ENCODE measurements at places on chromosomes 1 and 21.

DNA sequence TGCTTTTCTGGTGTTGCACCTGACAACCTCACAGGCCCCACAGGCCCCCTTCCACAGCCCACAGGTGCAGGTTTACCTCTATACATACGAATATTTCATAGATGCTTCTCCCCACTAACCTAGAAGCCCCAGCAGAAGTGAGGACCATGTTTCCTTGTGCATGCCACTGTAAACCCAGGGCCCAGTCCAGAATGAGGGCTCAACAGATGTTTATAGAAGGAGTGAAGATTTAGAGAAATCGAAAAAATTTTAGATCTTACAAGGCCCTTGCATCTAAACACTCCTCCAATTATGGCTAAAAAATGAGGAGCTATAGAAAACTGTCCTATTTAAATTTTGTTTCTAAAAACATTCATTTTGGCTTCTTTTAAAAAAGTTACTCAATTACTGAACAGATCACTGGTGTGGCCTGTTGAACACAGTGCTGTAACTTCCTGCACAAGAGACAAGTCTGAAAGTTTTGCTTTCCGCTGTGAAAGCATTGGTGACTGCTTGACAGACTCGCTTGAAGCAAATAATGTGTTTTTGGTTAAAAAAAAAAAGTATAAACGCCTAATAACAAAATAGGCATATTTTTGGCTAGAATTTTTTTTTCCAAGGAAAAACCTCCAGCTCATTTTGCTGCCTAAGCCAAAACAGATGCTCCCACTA, 1.2 kb downstream of the ABCB10 start:
- peak; percentile 25 for DNase-seq

- no peak for DNase-seq
Measured at GRCh38 chr1:197224160-197224559, 43.9 kb upstream of the CRB1 start.

- DNase-seq: no peak
Measured at GRCh38 chr1:55938376-55938850, 641.0 kb downstream of the PLPP3 start.

GRCh38 chr1:244346972-244347618, 104.6 kb downstream of the ADSS2 start:
- no peak for DNase-seq

DNA sequence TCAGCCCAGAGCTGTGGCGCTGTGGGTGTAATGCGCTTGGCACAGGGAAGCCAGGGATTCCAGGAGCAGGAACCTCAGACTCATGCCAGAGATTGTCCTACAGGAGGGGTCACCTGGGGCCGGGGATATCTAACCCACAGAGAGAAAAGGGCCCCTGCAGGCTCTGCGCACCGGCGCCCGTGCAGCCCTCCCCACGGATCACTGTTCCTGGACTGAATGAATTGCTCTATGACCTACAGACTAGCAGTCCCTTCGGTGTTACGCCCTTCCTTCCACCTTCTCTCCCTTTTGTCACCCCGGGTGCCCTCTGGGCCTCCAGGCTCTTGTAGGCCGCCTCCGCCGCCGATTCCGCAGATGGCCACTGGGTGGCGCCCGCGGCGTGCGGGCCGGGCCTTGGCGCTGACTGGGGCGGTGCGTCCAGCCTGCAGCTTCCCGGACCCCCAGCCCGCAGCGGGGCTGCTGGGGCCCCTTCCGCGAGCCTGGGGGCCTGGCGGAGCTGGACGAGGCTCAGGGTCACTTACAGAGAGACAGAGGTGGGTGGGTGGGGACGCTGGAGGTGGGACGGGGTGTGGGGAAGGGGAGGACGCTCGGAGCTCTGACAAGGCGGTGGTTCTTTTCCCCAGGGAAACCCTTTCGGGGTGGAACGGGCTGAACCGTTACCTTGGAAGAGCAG, 101.3 kb downstream of the IER5 start:
- peak; percentile 74 for DNase-seq

GRCh38 chr1:229035054-229035747, 235.7 kb upstream of the RAB4A start:
- DNase-seq: no peak

GRCh38 chr1:92411511-92411910, 75.2 kb downstream of the GFI1 start:
- DNase-seq: no peak

- DNase-seq: no peak
Measured at GRCh38 chr1:55346586-55346985, 131.4 kb upstream of the USP24 start.

- DNase-seq: no peak
Measured at GRCh38 chr1:246771366-246771765, 47.2 kb downstream of the SCCPDH start.

DNA sequence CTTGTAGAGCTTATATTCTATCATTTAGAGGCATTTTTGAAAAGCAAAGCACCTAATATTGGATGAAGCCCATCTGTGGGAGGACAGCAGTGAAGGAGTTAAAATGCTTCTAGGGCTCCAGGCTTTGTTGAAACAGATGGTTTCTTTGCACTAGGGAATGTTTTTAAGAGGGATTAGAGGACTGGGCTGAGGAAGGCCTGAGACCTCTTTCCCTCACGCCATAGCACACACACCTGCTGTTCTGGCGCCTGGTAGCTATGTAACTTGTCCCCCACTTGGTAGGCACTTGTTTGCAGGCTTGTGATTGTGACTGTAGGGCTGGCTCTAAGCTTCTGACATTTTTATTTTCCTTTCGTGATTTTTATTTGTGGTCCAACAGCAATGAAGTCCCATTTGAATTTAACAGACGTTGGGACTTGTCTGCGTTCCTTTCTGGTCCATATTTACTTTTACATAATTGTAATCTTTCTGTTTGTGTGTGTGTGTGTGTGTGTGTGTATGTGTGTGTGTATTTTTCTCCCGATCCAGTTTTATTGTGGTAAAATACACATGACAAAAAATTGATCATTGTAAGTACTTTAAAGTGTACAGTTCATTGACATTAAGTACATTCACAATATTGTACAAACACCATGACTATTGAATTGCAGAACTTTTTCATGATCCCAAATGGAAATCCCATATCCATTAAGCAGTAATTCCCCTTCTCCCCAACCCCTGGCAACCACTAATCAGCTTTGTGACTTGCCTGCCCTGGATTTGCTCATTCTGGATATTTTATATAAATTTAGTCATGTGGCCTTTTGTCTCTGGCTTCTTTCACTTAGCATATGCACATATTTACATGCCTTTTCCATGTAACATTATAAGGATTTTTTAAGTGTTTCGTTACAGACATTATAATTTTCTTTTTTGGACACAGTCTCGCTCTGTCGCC, 33.5 kb upstream of the MACF1 start:
- DNase-seq: no peak

DNA sequence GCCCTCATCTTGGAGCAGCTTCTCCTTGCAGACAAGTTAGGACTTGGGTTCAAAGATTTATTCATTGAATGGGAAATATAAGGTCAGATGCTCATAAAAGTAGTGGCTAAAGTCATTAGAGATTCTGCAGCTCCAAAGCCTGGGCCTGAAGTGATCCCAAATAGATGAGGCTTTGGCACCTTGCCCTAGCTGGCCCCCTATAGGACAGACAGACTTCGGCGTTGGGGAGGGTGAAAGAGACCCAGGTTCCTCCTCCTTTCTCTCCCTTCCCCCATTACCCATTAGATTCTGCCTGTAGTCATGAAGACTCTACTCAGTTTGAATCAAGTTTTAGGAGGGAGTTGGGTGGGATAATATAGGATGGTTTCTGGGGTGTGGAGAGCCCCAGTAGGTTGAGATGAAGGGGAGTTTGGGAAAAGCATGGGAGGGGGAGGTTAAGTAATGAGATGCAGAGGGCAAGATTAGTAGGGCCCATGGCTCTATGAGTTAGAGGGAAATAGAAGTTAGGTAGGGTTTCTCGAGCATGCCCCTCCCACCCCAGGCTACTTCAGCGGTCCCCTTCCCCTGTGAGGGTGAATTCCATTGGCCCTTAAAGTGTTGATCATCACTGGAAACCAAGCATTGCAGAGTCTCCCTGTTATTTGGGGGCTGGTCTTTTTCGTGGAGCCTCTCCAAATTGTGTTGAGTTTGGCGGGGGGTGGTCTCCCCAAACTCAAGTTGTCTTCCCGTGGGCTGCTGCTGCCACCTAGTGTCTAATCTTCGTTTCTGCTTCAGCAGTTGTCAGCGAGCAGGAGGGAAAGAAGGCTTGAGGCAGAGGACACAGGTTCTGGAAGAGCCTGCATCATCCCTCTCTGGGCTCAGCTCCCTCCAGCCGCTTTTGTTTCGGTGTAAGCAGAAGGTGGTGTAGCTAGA, 2.1 kb upstream of the AHDC1 start:
- peak; percentile 72 for DNase-seq

- no peak for DNase-seq
Measured at GRCh38 chr1:55524006-55524405, 308.8 kb upstream of the USP24 start.

- DNase-seq: no peak
Measured at GRCh38 chr1:65505547-65506300, 85.3 kb downstream of the LEPR start.

- DNase-seq: no peak
Measured at GRCh38 chr1:168291222-168291837, 10.7 kb downstream of the TBX19 start.

DNA sequence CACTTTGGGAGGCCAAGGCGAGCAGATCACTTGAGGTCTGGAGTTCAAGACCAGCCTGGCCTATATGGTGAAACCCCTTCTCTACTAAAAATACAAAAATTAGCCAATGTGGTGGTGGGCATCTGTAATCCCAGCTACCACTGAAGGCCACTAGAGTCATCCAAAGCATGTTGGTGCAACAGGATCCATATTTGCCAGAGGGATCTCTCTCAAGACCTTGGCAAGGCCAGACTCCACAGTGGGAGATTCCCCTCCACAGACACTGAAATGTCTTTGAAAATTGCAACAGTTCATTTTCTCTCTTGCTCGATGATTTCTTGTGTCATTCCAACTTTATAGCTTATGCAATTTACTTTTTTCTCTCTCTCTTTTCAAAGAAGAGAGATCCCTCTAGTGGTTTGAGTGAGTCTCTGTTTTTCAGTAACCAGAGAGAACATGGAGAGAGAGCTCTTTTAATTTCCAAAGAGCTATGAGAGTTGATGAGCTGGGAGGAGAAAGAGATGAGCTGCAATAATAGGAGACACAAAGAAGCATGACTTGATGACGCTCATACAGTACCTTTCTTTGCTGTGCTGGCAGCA, 176.8 kb upstream of the USP25 start:
- DNase-seq: peak; percentile 20

- DNase-seq: no peak
Measured at GRCh38 chr1:101190441-101190840, 46.4 kb upstream of the S1PR1 start.

DNA sequence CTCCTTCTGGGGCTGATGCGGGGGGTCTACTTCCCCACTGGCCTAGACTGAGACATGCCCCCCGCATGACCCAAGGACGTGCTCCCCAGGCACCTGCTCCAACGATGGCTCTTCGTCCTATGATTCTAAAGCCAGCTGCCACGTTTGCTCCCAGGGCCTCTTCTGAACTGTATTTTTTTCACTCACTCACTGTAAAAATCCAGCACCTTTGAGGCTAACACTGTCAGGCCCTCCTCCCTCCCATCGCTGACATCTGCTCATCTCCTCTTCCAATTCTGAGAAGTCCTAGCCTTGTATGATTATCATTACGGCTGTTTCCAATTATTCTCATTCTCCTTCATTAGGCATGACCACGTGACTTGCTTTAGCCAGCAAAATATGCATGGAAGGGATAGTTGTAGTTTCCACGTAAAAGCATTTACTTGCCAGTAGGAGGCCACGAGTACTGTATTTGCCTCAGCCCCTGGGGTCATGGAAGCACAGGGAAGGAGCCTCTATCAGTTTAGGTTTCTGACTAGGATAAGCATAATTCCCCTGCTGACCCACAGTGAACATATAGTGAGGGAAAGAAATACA, 19.1 kb upstream of the EDN2 start:
- no peak for DNase-seq

- DNase-seq: no peak
Measured at GRCh38 chr1:2504225-2504948, 22.0 kb downstream of the PANK4 start.

- DNase-seq: no peak
Measured at GRCh38 chr1:237884237-237884636, 6.5 kb downstream of the ZP4 start.

DNA sequence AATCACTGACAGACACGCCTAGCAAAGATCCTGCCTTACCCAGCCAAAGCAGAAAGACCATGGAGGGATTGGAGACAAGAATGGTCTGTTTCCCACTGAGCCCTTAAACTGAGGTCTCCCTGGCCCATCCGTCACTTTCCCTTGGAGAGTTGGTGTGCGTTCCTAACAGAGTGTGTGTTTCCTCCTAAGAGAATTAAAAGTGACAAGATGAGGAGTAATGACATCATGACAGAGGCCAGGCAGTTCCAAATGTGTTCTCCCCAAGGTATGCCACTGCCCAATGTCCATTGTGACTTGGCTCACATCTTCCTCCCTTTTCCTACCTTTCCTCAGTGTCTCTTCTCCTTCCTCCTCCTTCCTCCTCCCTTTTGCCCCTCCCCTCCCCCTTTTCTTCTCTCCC, 295.7 kb downstream of the SIPA1L2 start:
- DNase-seq: no peak

- DNase-seq: no peak
Measured at GRCh38 chr1:195569934-195570333, 1038.3 kb downstream of the KCNT2 start.

DNA sequence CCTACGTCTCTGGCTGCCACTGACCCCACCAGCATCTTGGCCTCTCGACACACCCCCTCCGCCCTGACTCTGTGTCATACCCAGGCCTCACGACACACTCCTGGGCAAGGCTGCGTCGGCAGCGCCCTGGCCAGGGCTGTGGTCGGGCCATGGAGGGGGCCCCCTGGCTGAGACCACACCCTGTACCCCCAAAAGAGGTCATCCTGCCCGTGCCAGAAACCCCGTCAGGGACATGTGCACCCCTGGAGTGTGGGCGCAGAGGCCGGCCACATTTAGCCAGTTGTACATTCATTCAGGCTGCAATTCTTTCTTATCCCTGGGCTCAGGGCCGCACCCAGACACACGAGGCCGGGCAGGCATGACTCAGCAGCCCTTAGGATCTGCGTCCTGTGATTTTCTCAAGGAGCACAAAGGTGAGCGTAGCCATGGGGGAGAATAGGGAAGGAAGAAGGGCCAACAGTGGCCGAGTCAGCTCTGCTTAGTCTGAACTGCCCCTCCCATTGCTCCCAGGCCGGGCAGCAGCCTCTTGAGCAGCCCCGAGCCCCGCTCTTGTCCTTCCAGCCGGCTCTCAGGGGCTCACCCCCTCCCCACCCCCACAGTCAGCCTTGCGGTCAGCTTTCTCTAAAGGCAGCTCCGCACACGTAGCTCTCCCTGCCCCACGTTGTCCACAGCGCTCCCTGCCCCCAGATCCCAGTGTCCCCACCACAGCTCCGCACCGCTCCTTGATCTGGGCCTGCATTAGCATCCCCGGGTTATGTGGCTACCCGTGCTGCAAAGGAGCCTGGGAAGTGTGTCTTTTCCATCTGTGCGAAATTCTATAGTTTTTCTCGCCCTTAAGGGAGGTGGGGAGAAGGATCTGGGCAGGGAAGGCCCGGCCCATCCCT, 7.9 kb downstream of the CSTB start:
- DNase-seq: no peak

DNA sequence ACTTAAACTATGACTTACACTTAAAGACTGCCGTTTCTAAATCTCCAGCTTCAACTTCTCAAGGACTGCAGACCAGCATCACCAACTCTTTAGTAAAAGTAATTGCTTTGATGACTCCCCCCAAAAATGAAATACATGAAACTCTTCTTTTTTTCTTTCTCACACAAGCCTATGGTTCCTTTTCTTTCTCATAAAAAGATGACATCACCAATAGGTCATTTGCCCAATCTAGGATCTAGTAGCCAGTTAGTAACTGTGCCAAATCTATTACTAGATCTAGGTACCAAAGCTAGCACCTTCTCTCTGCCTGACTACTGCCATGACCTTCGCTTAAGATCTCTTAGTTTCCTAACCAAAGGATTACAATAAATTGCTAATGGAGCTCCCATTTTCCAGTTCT, 1266.0 kb upstream of the ADGRL4 start:
- no peak for DNase-seq
